HEK293T (cell line): ENCODE measurements at places on chromosomes 13 and 19.
A peak's percentile ranks its signal among the peaks of the same experiment; 100 is the strongest.

- no peak for DNase-seq
Observed at GRCh38 chr19:55622242-55622969, 2.0 kb downstream of the ZNF784 start.

DNA sequence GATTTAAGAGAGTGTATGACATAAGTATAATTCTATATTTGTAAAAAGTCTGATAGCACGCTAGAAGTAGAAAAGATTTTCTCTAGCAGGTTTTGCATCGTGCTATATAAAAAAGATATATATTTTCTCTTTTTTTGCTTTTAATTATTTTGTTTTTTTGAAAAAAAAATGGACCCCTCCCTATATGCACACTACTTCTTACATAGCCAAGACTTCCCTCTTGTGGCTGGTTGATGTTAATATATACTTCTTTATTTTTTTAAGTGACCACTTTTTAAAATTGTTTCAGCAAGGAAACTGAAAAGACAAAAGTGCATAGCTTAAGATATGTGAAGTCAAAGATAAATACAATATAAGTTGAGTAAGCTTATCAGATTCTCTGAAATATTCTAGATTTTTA lies 1202.8 kb downstream of the DIAPH3 start:
- peak; percentile 7 for DNase-seq

- DNase-seq = no peak
Observed at GRCh38 chr19:3068071-3068470, 5.8 kb upstream of the TLE5 start.

DNA sequence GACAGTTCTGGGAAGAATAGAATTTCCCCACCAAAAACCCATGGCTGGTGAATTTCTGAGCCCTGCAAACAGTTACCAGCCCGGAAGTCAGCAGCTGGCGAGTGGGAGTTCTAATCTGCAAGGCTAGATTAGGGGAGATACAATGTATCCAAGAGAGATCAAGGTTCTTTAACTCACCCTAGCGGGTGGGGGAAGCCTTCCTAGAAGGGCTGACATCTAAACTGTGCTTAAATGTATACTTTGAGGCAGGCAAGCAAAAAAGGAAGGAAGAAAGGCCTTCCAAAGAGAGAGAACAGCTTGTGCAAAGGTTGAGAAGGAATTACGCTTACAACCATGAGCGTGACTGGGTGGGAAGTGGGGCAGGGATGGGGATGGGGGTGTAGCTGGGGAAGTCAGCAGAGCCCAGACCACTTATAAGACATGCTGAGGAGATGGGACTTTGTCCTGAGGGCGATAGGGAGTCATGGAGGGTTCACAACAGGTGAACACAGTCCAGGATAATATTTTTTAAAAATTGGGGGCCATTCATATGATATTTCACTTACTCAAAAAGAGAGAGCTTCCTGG lies 20.8 kb upstream of the ZNRF4 start:
- DNase-seq = no peak

DNA sequence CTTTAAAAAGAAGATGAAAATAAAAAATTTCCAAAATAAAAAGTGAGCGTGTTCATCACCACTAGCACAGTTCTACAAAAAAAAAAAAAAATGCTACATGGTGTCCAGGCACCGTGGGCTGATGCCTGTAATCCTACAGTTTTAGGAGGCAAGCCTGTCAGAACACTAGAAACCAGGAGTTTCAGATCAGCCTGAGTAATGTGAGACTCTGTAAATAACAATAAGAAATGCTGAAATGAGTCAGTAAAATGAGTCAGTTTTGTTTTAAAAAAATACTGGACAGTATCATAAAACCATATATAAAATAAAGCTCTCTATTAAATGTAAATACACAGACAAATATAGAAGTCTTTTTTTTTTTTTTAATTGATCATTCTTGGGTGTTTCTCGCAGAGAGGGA lies 30.0 kb downstream of the ZNF91 start:
- no peak for DNase-seq

- peak; percentile 49 for DNase-seq
Observed at GRCh38 chr13:100392709-100393630, 195.6 kb downstream of the GGACT start.

- no peak for DNase-seq
Observed at GRCh38 chr13:51805925-51806324, 2.0 kb upstream of the DHRS12 start.

DNA sequence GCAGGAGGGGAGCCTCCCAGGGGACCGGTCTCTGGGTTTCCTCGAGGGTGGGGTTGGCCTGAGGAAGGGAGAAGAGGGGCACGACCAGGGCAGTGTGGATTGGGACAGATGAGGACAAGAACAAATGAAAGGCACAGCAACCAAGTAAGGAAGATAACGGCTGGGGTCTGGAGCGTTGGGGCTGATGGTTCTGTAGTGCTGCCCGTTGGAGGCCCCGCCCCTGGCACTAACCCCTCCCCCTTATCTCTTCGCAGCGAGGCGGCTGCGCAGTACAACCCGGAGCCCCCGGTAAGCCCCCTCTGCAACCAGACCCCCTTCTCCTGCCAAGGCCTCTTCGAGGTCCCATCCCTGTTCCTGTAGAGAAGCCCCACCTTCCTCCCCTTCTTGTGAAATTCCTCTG lies 2.2 kb downstream of the CAPNS1 start:
- no peak for DNase-seq

GRCh38 chr19:6457958-6458694 lies 1.5 kb downstream of the SLC25A23 start:
- DNase-seq = no peak

- no peak for DNase-seq
Observed at GRCh38 chr13:48804821-48805601, 151.3 kb downstream of the CYSLTR2 start.

- peak; percentile 39 for DNase-seq
Observed at GRCh38 chr13:93690139-93690538, 463.5 kb downstream of the GPC6 start.

DNA sequence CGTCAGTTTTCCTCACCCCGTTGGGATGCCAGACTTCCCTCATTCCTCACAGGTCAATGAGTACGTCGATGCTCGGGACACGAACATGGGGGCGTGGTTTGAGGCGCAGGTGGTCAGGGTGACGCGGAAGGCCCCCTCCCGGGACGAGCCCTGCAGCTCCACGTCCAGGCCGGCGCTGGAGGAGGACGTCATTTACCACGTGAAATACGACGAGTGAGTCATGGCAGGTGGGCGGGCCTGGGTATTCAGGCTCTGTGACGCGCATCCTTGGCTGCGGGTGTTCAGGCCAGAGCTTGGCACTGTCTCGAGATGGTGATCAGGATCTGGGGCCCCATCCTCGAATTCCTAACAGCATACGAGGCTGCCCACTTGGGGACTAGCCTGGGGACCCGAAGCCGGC lies 21.4 kb downstream of the UHRF1 start:
- no peak for DNase-seq

GRCh38 chr13:38759390-38759789 lies 72.5 kb downstream of the FREM2 start:
- DNase-seq = no peak

- no peak for DNase-seq
Observed at GRCh38 chr19:35925501-35925900, 10.7 kb upstream of the LRFN3 start.

DNA sequence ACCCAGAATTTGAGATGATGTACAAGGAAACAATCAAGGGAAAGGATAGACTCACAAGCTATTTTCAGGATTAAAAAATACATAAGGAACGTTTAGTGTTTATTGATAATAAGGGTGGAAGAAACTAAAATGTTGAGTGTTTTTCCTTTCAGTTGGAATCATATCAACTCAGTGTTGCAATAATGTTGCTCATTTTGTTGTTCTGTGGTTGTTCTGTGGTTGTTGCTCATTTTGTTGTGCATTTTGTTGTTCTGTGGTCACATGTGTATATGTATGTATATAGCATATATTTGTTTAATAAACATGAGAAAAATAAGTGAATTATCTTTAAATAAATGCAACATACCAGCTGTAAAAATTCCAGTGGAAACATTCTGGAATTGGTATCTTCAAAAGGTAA lies 262.4 kb upstream of the SPRY2 start:
- DNase-seq = no peak

- DNase-seq = no peak
Observed at GRCh38 chr19:46839752-46840497, 10.7 kb downstream of the AP2S1 start.

GRCh38 chr19:1453525-1454364 lies 3.8 kb downstream of the APC2 start:
- DNase-seq = no peak

DNA sequence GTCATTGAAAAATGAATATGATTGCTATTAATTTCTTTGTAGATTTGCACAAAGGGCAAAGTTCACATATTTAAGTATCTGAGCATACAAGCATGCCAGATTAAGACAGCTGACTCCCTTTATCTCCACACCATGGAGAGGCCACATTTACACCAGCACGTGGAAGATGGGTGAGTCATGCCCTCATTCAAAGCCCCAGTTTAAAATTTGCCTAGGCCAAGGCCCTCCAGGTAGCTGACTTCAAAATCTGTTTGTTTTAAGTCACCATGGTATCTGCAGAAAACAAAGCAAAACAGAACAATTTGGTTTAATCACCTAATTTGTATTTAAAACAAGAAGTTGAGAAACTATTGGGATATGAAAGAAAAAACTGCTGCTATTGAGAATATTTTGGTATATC lies 109.2 kb downstream of the ESD start:
- no peak for DNase-seq

DNA sequence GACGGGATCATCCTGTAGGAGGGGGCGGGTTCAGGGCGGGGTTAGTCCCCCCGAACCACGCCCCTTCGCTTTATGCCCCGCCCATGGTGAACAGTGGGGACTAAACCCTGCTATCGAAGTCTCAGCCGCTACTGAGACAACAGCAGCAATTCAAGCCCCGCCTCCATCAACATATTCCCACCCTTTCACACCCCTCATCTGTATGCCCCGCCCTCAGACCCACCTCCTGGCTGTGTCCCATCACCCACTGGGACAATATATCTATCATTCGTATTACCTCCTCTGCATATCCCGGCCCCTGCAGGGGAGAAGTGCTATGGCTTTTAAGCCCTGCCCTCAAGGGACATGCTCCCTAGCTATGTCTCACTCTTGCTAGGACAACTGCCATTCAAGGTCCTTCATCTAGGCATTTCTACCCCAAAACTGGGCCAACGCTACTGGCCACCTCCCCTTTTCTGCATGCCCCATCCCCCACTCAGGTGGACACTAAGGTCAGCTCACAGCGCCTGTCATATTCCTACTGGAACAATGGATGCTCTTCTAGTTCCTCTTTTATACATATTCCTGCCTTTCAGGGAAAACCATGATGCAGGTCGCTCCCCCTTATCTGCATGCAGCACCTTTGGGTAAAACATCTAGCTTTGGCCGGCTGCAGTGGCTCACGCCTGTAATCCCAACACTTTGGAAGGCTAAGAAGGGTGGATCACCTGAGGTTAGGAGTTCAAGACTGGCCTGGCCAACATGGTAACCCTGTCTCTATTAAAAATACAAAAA lies 11.9 kb downstream of the LRFN1 start:
- no peak for DNase-seq

DNA sequence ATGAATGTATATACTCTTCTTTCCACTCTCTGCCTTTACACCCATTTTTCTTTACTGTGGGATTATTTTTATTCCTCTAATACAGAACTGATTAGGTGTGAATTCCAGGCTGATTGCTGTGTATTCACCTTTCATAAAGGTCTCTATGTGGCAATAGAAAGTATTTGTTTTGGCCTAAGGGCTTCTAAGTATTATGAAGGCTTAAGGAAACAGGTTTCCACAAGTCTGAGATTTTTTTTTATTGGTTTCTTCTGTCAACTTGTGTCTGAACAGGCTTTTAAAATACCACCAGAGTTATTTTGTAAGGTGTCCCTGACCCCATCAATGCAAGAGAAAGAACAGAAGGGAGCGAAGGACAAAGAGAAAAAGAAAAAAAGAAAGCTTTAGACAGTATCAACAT lies 1102.0 kb upstream of the SPRY2 start:
- no peak for DNase-seq

DNA sequence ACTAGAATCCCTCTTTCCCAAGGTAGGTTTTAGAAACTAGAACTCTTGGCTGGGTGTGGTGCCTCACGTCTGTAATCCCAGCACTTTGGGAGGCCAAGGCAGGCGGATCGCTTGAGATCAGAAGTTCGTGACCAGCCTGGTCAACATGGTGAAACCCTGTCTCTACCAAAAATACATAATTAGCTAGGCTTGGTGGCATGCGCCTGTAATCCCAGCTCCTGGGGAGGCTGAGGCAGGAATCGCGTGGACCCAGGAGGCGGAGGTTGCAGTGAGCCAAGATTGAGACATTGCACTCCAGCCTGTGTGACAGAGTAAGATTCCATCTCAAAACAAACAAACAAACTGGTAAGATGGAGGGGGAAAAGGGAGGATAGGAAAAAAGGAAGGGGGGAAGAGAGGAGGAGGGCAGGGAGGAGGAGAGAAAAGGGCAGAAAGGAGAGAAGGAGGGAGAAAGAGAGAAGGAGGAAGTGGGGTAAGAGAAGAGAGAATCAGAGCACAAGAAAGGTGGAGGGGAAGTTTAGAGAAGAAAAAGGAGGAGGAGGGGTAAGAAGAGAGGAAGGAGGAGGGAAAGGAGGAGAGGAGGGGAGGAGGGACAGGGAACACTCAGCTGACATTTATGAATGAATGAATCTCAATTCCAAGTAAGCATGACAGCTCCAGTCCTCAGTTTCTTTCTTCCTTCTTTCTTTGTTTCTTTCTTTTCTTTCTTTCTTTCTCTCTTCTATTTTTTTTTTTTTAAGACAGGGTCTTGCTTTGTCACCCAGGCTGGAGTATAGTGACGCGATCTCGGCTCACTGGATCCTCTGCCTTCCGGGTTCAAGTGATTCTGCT lies 2.6 kb upstream of the SLC27A1 start:
- no peak for DNase-seq

DNA sequence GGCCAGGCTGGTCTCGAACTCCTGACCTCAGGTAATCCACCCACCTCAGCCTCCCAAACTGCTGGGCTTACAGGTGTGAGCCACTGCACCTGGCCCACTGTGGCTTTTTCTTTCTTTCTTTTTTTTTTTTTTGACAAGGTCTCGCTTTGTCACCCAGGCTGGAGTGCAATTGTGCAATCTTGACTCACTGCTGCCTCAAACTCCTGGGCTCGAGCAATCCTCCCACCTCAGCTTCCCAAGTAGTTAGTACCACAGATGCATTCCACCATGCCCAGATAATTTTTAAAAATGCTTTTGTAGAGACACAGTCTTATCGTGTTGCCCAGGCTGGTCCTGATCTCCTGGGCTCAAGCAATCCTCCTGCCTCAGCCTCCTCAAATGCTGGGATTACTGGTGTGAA lies 12.1 kb upstream of the FCGBP start:
- no peak for DNase-seq

GRCh38 chr13:73739394-73739793 lies 394.8 kb downstream of the KLF12 start:
- DNase-seq = no peak
